ENCODE measurements at places on chromosomes 16 and 17. TPM values are rescaled to one million over a fixed set of nuclear protein-coding genes. Genes with fewer than 3 reads are reported as not detected.

Gene HOXB13
- total RNA-seq: 78.7 TPM

Gene EVPLL
- total RNA-seq: 1.6 TPM

DNA sequence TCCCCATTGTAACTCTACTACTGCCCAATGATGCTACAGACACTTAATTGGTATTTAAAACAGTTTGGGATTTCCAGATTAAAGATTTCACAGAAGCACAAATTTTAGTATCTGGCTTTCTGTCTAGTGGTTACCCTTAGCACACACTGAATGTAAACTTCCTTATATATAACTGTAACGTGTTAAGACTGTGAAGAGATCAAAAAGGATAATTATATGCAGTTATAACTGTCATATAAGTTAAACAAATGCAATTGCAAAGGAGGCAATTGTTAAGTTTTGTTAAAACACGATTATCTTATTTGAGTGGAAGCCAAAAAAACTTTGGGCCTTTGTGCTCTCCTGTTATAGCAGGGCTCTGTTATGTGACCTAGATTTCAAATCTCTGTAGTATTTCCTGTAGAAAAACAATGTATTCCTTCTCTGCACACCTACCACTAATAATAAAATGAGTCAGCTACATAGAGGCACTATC is 147.9 kb downstream of the STXBP4 start:
- H3K27ac ChIP-seq: no peak overlapping the region
- H3K36me3 ChIP-seq: no peaks in the 10 kb centered on the region
- H3K4me3 ChIP-seq: no peak overlapping the region
- H3K27me3 ChIP-seq: no peaks in the 10 kb centered on the region
- peaks cover 3% of the 10 kb centered on the region for H3K4me1 ChIP-seq

GRCh38 chr16:10121491-10121890 is 60.7 kb downstream of the GRIN2A start:
- H3K27me3 ChIP-seq: no peaks in the 10 kb centered on the region
- H3K4me1 ChIP-seq: no peaks in the 10 kb centered on the region
- H3K27ac ChIP-seq: no peak overlapping the region
- DNase-seq: no peak
- H3K4me3 ChIP-seq: no peak overlapping the region
- no peaks in the 10 kb centered on the region for H3K36me3 ChIP-seq

Gene TRAPPC1
- 70.9 TPM for total RNA-seq

GRCh38 chr17:82014432-82014831 is 8.2 kb downstream of the CENPX start:
- no peaks in the 10 kb centered on the region for H3K4me1 ChIP-seq
- no peak overlapping the region for H3K27ac ChIP-seq
- no peaks in the 10 kb centered on the region for H3K27me3 ChIP-seq
- no peak overlapping the region for H3K4me3 ChIP-seq

GRCh38 chr17:59440757-59441463 is 109.5 kb downstream of the YPEL2 start:
- H3K27me3 ChIP-seq: no peaks in the 10 kb centered on the region
- H3K27ac ChIP-seq: no peak overlapping the region
- no peaks in the 10 kb centered on the region for H3K36me3 ChIP-seq
- no peak overlapping the region for H3K4me3 ChIP-seq
- DNase-seq: peak; percentile 92

DNA sequence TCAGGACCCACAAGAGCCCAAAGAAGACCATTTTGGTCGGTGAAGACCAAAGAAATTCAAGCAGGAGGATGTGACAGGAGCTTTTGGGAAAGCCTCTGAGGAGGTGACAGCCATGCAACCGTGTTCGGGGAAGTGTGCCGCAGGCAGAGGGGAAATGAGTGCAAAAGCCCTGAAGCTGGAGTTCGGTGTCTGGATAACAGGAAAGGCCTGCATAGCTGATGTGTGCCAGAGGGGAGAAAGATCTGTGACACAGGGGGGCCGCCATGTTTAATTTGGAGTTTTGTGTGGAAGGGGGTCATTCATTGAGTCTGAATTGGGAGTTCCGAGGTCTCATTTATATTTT is 870 bp upstream of the ZC3H7A start:
- H3K27me3 ChIP-seq: no peaks in the 10 kb centered on the region
- no peaks in the 10 kb centered on the region for H3K36me3 ChIP-seq
- peaks cover 25% of the 10 kb centered on the region for H3K4me1 ChIP-seq
- DNase-seq: no peak
- H3K27ac ChIP-seq: peak overlapping the region; percentile 98

DNA sequence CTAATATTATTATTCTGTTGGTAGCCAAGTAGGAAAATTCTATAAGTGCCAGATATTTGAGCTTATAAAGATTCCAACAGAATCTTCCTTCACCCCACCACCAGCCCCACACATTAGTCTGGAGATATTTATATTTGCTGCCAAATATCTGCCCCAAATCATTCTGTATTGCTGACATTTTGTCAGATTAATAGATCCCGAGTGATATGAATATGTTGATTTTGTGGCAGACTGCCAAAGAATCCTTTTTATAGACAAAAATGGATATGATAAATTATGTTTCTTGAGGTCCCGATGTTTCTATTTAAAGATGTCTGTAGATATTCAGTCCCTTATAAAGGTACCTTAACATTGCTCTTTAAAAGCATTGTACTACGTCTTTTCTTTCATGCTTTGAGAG is 162.2 kb upstream of the KCNJ16 start:
- DNase-seq: no peak
- H3K27me3 ChIP-seq: no peaks in the 10 kb centered on the region
- H3K27ac ChIP-seq: no peak overlapping the region
- H3K4me1 ChIP-seq: no peaks in the 10 kb centered on the region
- H3K36me3 ChIP-seq: no peaks in the 10 kb centered on the region

Gene RTN4RL1
- total RNA-seq: 21.5 TPM

DNA sequence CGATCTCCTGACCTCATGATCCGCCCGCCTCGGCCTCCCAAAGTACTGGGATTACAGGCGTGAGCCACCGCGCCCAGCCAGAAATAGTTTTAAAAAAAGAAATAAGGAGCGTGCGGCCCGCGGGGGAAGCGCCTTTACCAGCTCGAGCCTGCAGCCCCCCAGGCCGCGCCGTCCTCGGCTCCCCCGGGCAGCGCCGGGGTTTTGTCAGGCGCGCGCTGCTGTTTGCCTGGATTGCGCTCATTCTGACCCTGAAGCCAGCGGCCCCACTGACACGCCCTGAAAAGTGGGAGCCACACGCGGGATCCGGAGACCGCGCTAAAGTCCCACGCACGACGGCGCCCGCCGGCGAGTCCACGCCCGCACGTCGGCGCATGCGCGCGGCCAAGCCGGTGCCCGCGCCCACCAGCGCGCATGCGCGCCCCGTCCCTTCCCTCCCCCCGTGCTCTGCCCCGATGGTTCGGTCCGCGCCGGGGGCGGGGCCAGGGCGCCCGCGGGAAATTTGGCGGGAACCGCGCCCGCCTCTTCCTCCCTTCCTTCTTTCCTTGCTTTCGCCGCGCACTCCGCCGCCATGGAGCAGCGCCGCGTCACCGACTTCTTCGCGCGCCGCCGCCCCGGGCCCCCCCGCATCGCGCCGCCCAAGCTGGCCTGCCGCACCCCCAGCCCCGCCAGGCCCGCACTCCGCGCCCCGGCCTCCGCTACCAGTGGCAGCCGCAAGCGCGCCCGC is at the start of gene CDT1:
Gene CDT1 (plus strand): TSS at position 526 of the 724 bp plus-strand sequence. CDS start 43 bp downstream, at position 569.
- H3K4me3 ChIP-seq: peak within 1 kb of the TSS; percentile 63
- DNase-seq: peak; percentile 72
- no peaks in the 10 kb centered on the region for H3K27me3 ChIP-seq
- H3K27ac ChIP-seq: peak within 1 kb of the TSS; percentile 8
- H3K36me3 ChIP-seq: no peaks in the 10 kb centered on the region

Gene SEZ6L2
- 62.9 TPM for total RNA-seq

DNA sequence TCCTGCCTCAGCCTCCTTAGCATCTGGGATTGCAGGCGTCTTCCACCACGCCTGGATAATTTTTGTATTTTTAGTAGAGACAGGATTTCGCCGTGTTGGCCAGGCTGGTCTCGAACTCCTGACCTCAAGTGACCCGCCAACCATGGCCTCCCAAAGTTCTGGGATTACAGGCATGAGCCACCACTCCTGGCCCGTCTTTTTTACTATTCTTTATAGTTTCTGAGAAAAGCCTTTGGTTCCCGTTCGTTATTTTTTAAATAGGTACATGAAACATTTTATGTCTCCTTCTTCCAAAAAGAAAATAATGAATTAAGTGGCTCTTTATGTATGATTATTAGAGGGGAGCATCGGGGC is 570 bp upstream of the BCO1 start:
- H3K27ac ChIP-seq: peak overlapping the region; percentile 74
- no peaks in the 10 kb centered on the region for H3K27me3 ChIP-seq
- no peak overlapping the region for H3K4me3 ChIP-seq
- H3K4me1 ChIP-seq: no peaks in the 10 kb centered on the region

DNA sequence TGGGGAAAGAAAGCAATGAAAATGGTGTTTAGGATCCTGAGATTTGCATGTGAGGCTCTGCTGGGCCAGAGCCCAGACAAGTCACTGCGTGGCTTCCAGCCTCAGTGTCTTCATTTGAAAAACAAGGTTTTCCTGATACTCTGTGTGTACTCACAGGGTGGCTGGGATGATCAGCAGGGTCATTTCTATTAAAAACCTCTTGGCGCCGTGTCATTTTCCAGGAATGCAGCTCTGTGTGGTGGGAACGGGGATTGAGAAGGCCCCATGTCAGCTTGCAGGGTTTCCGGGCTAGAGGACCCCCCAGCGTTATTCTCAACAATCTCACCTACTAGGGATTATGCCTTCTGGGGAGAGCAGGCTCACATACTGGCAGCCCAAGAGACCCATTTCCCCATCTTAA is 73.5 kb downstream of the FOXL1 start:
- no peak for DNase-seq
- no peaks in the 10 kb centered on the region for H3K27me3 ChIP-seq
- H3K4me3 ChIP-seq: no peak overlapping the region
- H3K4me1 ChIP-seq: no peaks in the 10 kb centered on the region
- no peaks in the 10 kb centered on the region for H3K36me3 ChIP-seq
- H3K27ac ChIP-seq: no peak overlapping the region

- no peak overlapping the region for H3K27ac ChIP-seq
- no peak overlapping the region for H3K4me3 ChIP-seq
- H3K27me3 ChIP-seq: no peaks in the 10 kb centered on the region
- no peaks in the 10 kb centered on the region for H3K36me3 ChIP-seq
- no peak for DNase-seq
These were observed 46.8 kb downstream of the BRIP1 start for GRCh38 chr17:61816538-61816937.

- no peak overlapping the region for H3K27ac ChIP-seq
- no peaks in the 10 kb centered on the region for H3K36me3 ChIP-seq
- no peak overlapping the region for H3K4me3 ChIP-seq
- no peaks in the 10 kb centered on the region for H3K27me3 ChIP-seq
- DNase-seq: no peak
- H3K4me1 ChIP-seq: peaks cover 7% of the 10 kb centered on the region
These were observed 175.5 kb downstream of the RAB11FIP4 start for GRCh38 chr17:31566992-31567373.

DNA sequence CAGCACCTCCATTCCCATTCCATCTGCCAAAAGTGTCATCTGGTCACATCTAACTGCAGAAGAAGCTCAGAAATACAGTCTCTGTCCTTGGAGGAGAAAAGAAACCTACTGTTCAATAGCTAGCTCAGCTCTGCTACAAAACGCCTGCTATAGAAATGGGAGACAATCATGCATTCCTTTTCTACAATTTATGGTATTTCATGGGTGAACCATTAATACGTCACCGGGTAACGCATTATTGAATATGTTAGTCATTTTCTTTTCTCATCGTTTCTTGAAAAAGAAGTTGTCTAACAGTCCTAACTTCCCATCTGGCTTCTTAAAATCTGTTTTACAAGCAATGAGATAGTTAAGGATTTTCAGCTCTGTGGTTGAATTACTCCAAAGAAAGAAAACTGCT is 496.7 kb upstream of the RBFOX1 start:
- no peak overlapping the region for H3K4me3 ChIP-seq
- H3K27me3 ChIP-seq: no peaks in the 10 kb centered on the region

Gene CDK5RAP3
- total RNA-seq: 185 TPM

Gene TMC7
- 1.6 TPM for total RNA-seq

Gene SLC4A1
- 0.51 TPM for total RNA-seq

Gene SLX1B
- total RNA-seq: 13.5 TPM

Gene PLD6
- 26.4 TPM for total RNA-seq

DNA sequence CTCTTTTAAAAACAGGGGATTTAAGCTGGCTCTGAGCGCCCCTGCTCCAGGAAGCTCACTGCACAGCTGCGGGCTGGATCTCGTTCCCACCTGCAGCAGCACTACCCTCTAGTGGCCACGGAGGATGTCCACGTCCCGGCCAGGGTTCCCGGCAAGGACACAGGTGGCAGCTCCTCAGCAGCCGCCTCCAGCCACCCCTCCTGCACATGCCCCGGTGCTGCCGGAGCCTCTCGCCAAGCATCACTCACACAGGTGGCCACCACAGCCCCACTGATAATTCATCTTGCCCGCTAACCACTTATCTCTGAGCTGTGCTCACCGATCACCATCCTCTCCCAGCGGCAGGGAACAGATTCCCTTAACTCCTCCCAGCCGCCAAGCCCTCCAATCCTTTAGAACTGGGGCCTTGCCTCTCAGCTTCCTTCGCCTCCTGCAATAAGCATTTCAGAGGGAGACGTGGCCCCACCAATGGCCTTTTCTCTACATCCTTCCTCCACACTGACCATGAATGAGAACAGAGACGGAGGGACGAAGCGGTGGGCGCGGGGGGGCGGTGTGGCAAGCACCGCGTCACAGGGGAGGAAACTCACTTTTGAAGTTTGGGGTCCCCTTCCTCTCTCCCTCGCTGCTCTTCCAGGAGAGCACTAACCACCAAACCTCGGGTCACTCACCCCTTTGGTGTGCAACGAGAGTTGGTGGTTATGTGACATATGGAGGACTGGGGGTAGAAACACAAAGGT is 222.1 kb downstream of the RBFOX3 start:
- H3K4me3 ChIP-seq: no peak overlapping the region
- H3K4me1 ChIP-seq: no peaks in the 10 kb centered on the region
- H3K27ac ChIP-seq: no peak overlapping the region
- H3K27me3 ChIP-seq: peaks cover 7% of the 10 kb centered on the region

- no peaks in the 10 kb centered on the region for H3K4me1 ChIP-seq
- DNase-seq: no peak
- no peak overlapping the region for H3K4me3 ChIP-seq
- no peak overlapping the region for H3K27ac ChIP-seq
These were observed 2.1 kb downstream of the PRR35 start for GRCh38 chr16:561957-562938.

Data from prostate gland (tissue), 2 donors.